ENCODE measurements at places on chromosomes 1 and 21. TPM values are rescaled to one million over a fixed set of nuclear protein-coding genes. Genes with fewer than 3 reads are reported as not detected.

Gene HRNR
- not detected for polyA plus RNA-seq

Gene HEYL
- 3.4 TPM for polyA plus RNA-seq

GRCh38 chr21:42151148-42151947, 67.6 kb upstream of the ABCG1 start:
- no peak for DNase-seq

DNA sequence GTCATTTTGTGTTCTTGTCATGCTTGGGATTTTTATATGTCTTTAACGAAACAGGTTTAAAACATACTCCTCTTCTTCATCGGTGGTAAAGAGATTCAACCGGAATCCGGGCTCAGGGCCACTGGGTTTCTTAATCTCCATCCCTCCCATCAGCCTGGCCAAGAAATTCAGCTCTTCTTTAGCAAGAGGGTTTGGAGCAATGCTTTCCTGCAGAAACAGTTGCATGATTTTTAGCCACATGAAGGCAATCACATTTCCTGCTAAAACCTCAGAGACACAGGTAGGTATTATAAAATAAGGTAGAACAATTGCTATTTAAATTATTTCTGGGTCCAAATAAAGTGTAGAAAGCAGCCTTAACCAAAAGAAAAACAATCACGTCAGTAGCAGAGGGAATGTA, 22.7 kb upstream of the LSM10 start:
- DNase-seq = no peak
